ENCODE measurements at places on chromosomes 5 and 9.

GRCh38 chr5:35924122-35924949, 14.1 kb downstream of the CAPSL start:
- DNase-seq = peak; percentile 56

- DNase-seq = peak; percentile 30
These were observed 15.6 kb downstream of the NDUFAF2 start for GRCh38 chr5:60960591-60960990.

DNA sequence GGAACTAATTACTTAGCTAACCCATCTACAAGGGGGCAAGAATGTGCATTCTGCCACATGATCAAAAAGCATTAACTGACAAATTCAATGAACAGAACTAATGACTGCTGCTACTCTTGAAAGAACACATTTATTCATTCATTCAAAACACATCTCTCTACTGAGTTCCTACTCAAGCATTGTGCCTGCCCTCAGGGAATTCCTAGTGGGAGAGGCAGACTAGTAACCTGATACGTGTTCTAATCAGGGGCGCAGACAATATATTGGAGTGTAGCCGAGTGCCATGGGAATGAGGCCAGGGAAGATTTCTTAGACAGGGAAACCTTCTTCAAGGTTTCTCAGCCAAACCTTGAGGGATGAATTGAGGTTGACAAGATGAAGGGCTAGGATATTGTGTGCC, 56.7 kb upstream of the PAPPA start:
- DNase-seq = no peak

- no peak for DNase-seq
These were observed 7.3 kb downstream of the NRARP start for GRCh38 chr9:137294681-137295237.

- DNase-seq = no peak
These were observed 181.4 kb downstream of the ADCY2 start for GRCh38 chr5:7577381-7577780.

GRCh38 chr5:168427224-168427623, 59.0 kb upstream of the RARS1 start:
- DNase-seq = no peak

DNA sequence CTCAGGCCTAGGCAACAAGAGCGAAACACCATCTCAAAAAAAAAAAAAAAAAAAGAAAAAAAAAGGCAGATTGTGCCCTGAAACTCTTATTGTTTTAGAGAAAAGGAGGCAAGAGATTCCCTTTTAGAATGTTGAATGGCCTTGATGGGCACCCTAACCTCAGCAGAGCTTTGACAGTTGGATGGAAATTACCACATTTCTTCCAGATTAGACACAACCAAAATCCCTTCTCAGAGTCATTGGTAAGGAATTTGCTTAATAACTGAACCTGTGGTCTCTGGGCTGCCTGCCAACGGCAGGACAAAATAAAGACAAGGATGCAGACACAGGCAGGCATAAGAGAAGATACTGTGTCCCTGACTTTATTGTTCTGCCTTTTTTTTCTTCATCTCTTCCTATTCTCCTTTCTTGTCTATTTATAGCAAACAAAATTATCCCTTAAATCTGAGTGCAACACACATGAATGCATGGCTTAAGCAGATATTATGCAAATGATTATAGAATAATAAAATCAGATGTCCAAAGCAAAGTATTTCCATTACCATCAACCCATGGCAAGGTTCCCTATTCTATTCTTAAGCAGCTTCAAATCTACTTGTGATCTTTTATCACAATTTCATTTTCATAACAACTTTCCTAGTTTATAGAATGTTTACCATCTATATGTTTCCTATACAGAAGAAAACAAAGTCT, 37.3 kb upstream of the TRIO start:
- no peak for DNase-seq

- no peak for DNase-seq
These were observed 238.0 kb downstream of the DMAC1 start for GRCh38 chr9:7561527-7562080.

DNA sequence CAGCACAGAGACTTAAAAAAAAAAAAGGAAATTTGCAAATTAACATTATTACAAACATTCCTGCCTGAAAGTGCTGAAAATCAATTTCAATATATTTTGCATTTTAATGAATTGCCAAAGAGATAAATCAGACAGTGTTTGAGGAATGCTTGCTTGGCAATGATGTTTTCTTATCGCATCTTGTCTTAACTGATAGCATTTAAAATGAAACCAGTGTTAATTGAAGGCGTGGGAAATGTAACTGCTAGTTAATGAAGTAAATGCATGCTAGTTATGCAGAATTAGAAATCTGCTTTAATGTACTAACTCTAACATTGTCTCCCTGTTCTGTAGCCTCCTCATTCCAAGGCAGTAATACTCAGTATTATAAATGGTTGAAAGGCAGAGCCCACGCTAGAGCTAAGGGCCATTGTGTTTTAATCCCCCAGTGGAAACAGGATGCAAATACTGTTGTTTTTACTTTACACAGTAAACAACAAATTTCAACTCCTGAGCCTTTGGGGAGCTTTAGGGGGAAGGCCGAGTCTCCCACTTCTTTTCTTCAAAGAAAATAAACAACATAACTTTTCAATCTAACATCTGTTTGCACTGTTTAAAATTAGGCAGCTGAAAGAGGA, 586.9 kb downstream of the TLE4 start:
- DNase-seq = no peak

DNA sequence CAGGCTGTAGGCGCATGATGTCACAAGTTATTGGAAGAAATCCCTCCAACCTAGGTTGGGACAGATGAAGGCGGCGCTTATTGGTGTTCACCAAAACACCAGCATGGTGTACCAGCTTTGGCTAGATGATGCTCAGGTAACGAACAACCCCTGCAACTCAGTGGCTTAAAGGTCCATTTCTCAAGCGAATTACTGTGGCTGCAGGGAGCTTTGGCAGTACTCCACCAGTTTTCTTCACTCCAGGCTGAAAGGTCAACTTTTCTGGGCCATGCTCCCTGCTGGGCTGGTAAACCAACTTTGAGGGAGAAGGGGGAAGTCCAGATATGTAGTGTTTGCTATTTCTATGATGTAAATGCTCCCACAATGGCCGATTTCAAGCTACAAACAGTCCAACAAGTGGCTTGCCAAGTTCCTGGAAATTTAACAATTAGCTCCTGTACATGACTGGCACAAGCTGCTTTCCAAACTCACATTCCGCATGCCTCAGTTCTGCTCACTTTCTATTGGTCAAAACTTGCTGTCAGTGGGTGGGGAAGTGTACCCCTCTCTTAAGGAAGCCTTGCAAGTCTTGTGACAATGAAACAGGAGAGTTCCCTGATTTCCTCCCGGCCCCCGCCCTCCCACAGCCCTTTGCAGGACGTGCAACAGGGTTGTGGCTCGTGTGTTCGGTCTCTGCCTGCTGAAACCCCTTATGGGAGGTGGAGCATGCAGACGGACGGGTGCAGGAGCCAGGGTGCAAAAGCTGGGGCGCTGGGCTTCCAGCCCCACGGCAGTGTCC, 588 bp upstream of the ZBED3 start:
- no peak for DNase-seq

DNA sequence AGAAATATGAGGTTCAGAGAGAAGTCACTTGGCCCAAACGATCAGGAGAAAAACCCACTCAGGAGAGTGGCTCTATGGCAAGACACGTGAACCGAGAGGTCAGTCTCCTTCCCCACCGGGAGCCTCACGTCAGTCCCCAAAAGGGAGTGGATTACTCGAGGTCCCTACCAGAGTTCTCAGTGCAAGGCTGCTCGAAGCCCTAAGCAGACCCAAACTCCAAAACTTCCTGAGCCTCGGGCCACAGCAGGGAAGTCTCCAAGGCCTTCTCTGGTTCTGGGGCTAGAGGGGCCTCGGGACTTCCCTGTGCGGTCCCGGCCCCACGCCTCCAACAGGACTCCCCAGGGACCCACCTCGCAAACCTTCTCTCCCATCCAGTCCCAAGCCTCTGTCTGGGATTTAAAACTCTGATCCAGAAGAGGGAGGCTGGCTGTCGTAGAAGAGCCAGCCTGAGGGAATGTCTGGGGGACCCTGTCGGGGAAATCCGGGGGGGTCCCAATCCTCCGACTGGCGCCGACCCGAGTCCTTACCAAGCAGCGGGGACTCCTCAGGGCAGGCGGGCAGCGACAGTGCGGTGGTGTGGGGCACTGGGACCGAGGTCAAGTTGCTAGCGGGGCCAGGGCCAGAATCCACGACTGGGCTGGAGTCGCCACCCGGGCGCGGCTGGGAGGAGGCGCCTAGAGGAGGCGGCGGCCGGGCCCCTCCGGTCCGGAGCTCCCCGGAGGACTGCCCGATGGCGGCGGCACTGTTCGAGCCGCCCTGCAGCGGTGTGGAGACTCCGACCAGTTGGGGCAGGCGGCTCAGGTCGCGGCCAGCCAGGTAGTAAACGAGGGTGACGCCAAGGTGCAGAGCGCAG, 679 bp downstream of the B4GALT1 start:
- peak; percentile 26 for DNase-seq

DNA sequence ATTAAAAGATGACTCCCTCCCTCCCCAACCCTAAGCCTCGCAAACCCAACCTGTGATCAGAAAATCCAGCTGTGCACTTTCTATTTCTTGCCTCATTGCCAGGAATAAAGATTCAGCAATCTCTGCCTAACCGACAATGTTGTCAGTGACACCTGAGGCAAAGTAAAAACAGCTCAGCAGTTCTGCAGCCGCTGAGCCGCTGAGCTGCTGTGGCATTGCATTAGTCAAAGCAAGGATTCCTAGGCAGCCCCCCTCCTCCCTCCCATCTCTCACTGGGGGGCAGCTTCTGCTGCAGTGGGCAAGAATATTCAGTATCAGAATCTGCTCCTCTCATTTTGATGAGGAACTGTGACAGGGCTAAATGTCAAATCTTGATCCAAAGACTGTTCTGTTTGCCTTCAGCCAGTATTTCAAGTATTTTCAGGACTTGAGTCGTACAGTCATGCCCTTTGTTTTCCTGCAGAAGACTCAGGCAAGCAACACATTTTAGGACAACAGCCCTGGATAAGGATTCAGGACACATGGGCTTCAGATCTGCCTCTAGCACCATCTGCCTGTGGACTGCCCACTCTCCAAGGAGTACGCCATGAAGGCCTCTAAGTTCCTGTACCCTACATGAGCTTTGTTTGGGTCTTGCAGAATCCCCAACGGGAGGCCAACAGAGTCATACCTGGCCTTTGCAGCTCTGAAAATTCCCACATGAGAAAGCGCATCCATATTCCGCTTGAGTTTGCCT, 41.1 kb upstream of the DAP start:
- DNase-seq = no peak

- no peak for DNase-seq
These were observed 87.2 kb upstream of the NEURL1B start for GRCh38 chr5:172553903-172554302.

DNA sequence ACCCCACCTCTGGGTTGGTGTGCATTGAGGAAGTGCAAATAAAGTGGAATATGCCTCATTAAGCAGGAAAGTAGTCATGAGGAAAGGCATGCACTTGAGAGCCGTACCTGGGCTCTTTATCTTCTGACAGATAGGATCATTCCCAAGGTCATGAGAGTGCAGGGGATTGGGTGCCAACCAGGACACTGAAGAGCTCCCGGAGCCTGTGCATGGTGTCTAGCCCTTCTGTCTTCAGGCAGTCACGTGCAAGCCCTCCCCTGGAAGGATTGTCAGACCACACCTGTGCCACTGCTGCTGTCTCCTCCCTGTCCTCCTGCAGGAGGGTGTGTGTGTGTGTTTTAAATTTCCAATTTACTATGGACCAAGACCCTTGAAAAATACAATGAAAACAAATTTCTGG, 69.6 kb downstream of the PDE8B start:
- DNase-seq = no peak

GRCh38 chr5:173202266-173202875, 32.6 kb downstream of the NKX2-5 start:
- DNase-seq = no peak

GRCh38 chr9:109250311-109250741, 70.5 kb downstream of the EPB41L4B start:
- DNase-seq = no peak

DNA sequence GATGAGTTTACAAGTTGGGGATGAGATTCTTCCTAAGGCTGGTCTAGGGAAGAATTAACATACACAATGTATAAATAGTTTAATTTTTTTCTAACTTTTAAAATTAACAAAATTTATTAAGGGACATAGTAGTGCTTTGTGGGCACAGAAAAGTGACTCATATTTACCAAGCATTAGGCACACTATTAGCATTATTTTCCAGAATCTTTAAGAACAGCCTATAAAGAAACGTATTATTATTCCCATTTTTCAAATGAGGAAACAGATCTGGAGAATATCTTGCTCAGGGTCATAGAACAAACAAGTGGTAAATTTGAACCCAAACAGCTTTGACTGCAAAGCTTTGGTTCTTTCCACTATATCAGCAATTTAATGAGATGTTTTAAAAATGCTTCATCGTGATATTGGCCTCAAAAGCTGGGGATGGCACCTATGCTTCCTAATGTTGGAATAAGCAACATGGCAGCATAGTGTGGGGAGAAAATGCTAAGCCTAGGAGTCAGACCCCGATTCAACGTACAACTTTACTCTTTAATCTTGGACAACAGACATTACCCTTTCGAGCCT, 55.9 kb downstream of the ABCA1 start:
- no peak for DNase-seq

GRCh38 chr9:130428086-130428665, 16.6 kb upstream of the ASS1 start:
- DNase-seq = no peak

DNA sequence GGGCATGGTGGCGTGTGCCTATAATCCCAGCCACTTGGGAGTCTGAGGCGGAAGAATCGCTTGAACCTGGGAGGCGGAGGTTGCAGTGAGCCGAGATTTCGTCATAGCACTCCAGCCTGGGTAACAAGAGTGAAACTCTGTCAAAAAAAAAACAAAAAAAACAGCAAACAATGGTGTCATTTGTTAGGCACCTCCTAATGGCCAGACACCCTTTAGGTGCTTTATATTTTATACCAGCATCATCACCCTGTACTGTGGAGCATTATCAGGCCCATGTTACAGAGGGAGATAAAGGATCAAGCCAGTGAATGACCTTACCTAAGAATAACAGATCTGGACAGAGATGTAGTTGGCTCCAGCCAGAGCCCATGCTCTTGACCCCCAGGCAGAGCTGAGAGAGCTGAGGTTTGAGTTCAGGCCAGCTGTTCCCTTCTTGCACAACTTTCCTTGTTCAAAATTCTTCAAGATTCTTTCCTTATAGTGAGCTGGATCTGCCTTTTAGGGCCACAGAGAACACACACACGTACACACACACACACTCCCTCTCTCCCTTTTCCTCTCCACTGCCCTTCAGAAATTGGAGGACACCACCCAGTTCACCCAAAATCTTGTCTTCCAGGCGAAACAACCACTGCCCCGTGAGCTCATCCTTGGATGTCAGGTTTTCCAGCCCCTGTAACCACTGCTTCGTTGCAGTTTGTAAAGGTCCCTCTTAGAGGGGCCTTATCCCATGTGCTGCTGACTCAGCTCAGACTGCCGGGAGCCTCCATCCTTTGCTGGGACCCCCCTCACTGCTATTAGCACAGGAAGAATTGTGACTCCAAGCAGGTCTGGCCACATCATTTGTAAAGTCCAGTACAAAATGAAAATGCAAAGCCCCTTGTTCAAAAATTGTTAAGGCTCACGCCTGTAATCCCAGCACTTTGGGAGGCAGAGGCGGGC, 10.4 kb upstream of the PTGES start:
- DNase-seq = no peak

- DNase-seq = no peak
These were observed 394.5 kb downstream of the CTNND2 start for GRCh38 chr5:11509793-11510192.

- no peak for DNase-seq
These were observed 762.8 kb upstream of the GRAMD2B start for GRCh38 chr5:125660231-125660895.

GRCh38 chr5:128111818-128112448, 28.4 kb downstream of the SLC12A2 start:
- DNase-seq = no peak

- DNase-seq = no peak
These were observed 214.2 kb downstream of the TRIM32 start for GRCh38 chr9:116901260-116901659.

GRCh38 chr5:143401227-143402016, 2.1 kb downstream of the NR3C1 start:
- DNase-seq = no peak

Measured in activated naive CD4-positive, alpha-beta T cell treated with anti-CD3 and anti-CD28 coated beads for 36 hours (primary cell).